ENCODE measurements at places on chromosomes 11 and 22. TPM values are rescaled to one million over a fixed set of nuclear protein-coding genes. Genes with fewer than 3 reads are reported as not detected.
A peak's percentile ranks its signal among the peaks of the same experiment; 100 is the strongest.

DNA sequence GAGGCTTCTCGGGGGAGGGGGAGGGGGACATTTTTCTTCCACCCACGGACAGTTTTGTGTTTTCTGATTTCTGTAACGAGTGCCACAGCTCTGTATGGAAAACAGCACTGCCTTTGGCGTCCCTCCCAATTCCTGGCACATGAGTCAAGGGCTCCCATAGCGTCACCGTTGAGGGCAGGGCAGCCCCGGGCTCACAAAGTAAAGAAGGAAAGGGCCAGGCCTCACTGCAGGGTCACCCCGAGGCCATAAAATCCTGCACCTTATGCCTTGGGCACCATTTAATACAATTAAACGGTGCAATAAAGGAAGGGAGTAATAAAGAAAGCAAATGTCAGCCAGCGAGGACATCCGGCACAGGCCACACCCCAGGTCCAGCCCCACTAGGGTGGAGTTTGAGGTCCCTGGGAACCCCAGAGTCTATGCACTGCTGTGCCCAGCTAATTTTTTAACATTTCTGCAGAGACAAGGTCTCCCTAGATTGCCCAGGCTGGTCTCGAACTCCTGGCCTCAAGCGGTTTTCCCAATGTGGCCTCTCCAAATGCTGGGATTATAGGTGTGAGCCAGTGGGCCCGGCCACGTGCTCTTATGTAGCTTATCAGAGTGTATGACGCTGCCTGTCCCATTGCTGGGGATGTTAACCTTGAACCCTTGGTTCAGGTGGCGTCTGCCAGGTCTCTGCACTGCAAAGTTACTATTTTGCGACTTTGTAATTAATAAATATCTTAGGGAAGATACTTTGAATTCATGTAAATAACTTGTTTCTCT is 13.6 kb upstream of the MUC2 start:
- peak; percentile 92 for ATAC-seq

DNA sequence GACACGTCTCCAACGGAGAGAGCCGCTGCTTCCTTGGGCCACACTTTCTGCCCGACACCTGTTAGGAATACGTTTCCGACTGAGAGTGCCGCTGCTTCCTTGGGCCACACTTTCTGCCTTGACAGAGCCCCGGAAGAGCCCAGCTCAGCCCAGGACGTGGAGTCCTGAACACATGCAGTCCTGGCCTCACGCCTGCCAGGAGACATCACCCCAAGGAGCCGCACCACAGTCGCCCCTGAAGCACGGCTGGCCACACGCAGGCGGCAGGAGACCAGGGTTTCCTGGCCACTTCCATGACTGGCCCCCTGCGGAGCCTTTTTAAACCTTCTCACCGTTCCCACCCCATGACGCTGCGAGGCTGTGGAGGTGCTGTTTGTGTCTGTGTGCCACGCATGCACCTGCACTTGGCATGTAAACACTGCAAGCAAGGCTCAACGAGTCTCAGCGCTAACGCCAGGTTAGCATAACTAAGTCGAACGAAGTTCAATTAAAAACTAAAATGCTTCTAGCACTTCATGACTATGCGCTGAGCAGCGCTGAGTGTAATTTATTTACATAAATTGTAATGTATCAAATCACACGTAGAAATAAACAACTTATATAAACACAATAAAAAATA is 8.8 kb downstream of the TOLLIP start:
- no peak for ATAC-seq

- ATAC-seq = no peak
These were observed 57.9 kb downstream of the DBX1 start for GRCh38 chr11:20102397-20102796.

DNA sequence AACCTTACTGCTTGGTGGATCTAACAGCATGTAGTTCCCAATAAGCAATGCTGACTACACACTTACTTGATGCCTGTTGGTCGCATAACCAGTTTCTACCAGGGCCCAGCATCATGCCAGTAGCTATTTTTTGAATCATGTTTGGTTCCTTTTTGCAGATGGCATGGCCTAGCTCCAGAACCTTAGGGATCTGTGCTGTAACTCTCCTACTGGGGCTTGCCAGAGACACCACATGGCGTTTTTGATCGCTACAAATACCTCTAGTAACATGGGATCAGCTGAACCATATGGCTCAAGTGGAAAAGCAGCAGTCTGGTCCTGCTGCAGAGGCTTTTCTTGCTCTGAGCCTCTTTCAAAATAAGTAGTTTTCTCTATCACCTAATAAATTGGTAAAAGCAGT is 654.6 kb upstream of the API5 start:
- no peak for ATAC-seq

GRCh38 chr11:90646706-90647105 is 423.9 kb upstream of the CHORDC1 start:
- no peak for ATAC-seq

GRCh38 chr11:69691463-69691862 is 12.4 kb downstream of the FGF19 start:
- ATAC-seq = peak; percentile 19

GRCh38 chr22:31659246-31659645 is 2.8 kb downstream of the PISD start:
- ATAC-seq = no peak

GRCh38 chr11:102599642-102600261 is 25.4 kb downstream of the MMP20 start:
- ATAC-seq = peak; percentile 96

DNA sequence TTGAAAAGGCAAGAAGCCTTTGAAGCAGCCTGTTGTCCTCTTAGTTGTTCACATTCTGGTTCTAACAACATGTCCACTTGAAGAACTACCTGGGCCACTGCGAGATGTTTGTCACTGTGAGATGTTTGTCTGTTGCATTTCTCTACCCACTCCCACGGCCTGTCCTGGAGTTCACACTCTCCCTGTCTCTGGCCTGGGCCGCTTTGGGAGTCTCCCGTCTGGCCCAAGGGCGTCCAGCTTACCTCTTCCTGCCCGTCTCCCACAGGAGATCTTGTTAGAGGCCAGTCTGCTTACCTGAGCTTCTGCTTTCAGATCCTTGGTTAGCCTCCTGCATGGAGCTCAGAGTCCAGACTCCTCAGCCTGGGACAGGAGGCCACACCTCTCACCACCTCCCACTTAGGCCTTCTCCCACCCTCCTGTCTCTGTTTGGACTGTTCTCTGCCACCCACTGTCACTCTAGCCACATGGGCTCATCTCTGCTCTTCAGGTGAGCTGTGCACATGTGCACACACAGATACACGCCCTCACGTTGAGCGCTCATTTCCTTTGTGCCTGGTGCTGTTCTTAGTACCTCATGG is 66.0 kb downstream of the TBC1D22A start:
- ATAC-seq = peak; percentile 7

- ATAC-seq = no peak
These were observed 63.8 kb upstream of the UCP3 start for GRCh38 chr11:74072721-74073120.

DNA sequence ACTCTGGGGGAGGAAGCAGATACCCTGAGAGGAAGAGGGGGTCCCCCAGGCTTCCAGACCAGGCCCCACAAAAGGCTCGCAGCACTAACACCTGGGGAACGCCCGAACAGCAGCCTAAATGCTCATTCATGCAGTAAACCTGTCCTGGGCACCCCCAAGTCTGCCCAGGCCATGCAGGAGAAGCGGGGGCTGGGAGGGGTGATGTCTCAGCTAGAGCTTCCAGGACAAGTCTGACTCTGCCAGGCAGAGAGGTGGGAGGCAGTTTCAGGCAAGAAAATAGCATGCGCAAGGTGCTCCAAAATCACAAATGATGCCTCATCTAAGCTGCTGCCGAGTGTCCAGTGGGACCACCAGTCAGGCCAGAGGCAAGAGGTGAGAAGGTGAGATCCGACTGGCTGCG is 14.6 kb downstream of the CABP7 start:
- no peak for ATAC-seq

DNA sequence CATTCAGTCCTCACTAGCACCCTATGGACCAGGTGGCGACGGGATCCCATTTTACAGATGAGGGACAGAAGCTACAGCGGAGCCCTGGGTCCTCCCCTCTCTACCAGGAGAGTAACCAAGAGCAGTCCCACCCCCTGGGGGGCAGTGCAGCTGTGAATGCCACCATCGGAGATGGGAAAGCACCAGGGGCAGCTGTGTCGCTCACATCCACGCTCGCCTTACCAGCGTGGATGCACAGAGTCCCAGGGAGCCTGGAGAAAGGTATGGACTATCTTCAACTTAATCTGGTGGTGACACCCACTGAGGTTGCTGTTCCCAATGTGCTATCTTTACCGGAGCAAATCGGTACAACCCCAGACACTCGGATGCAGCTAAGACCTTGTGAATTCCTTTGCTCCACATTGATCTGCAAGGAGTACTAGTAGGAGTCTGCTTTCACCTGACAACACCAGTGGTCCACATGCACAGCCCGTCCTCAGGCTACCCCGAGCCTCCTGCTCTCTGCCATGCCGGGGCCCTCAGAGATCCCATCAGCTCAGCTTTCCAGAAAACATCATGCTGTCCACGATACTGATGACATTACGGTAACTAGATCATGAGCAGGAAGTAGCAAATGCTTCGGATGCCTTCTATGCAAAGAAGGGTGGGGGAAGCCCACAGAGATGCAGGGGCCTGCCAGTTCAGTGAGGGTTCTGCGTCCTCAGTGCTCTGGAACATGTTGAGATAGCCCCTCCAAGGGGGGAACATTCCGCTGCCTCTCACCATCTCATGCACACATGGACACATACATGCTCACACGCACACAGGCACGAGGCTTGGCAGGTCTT is 126.0 kb downstream of the CTTN start:
- no peak for ATAC-seq

DNA sequence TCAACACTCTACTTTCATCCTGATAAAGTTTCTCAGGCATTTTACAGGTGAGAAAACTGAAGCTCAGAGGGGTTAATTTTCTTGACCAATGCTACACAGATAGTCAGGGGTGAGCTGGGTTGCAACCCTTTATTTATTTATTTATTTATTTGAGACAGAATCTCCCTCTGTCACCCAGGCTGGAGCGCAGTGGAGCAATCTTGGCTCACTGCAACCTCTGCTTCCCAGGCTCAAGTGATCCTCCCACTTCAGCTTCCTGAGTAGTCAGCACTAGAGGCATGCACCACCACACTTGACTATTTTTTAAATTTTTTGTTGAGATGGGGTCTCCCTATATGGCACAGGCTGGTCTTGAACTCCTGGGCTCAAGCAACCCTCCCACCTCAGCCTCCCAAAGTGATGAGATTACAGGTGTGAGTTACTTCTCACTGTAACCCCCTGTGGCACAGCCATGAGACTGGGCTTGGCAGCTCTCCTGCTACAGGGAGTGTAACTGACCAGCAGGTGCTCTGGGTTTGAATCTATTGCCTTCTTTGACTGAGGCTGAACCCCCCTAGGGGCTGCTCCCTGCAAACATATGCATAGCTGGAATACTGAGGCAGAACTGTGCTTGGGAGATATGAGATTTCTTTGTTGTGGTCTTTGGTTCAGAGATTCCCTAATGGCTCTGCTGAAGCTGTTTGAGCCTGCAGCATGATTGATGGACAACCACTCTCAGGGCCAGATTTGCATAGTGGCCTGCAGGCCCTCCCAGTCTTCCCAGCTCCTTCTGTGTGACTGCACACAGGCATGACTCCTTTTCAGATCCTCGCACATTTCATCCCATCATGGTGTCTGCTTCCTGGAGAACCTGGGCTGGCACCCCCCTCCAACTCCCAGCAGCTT is 6.1 kb downstream of the C11orf96 start:
- no peak for ATAC-seq

DNA sequence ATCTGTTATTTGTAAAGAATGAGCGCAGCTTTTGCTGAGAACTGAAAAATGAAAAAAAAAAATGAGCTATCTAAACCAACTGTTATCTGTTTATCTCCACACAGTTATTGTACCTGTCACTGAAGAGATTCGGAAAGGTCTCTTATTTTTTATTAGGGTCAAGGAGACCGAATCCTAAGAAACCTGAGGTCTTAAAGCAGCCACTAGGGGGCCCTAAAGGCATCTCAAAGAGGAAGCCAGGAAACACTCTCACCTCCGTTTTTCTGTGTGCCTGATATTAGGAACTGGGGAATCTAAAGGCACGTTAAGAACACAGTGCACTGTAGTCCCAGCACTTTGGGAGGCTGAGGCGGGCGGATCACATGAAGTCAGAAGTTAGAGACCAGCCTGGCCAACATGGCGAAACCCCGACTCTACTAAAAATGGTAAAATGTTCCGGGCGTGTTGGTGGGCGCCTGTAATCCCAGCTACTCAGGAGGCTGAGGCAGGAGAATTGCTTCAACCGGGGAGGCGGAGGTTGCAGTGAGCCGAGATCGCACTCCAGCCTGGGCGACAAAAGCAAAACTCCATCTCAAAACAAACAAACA is 3.5 kb upstream of the LARGE1 start:
- ATAC-seq = no peak

GRCh38 chr11:118060869-118061268 is 16.0 kb upstream of the TMPRSS4 start:
- ATAC-seq = peak; percentile 57

- no peak for ATAC-seq
These were observed 134.9 kb downstream of the CCDC81 start for GRCh38 chr11:86509588-86509974.

GRCh38 chr22:17098379-17098819 is 13.6 kb downstream of the IL17RA start:
- ATAC-seq = no peak

DNA sequence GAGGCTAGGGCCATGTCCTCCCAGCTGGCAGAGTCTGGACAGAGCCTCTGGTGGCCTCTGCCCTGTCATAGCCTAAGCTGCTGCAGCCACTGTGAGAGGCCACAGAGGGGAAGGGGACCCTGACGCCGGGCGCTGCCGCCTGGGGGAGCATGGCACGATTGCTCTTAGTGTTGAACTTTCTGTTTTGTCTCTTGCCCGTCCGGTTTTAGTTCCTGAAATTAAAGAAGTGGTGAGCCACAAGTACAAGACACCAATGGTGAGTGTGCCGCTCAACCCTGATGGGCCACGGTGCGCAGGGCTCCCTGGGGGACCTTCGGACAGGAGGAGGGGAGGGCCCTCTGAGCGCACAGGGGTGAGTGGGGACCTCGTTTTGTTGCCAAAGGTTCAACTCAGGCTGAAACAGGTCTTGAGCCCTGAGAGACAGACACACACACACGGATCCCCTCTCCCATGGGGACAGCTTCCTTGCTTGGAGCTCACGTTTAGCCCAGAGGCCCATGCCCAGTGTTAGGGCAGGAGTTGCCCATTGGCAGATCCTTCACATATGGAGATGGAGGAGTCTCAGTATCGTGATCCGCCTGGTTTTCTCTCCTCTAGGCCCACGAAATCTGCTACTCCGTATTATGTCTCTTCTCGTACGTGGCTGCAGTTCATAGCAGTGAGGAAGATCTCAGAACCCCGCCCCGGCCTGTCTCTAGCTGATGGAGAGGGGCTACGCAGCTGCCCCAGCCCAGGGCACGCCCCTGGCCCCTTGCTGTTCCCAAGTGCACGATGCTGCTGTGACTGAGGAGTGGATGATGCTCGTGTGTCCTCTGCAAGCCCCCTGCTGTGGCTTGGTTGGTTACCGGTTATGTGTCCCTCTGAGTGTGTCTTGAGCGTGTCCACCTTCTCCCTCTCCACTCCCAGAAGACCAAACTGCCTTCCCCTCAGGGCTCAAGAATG is 23.8 kb downstream of the MYBPC3 start:
- no peak for ATAC-seq

- ATAC-seq = no peak
These were observed 16.8 kb upstream of the MRTFA start for GRCh38 chr22:40653361-40653760.

- ATAC-seq = no peak
These were observed 166.3 kb upstream of the ZC3H12C start for GRCh38 chr11:109926941-109927340.

- ATAC-seq = no peak
These were observed 16.2 kb upstream of the CWF19L2 start for GRCh38 chr11:107473792-107474191.

Gene TSSK2
- total RNA-seq = not detected

Gene UPK3A
- not detected for total RNA-seq

Gene OR52I2
- not detected for total RNA-seq

Gene SESN3
- total RNA-seq = 30.5 TPM

Gene ARHGEF17
- total RNA-seq = 5.4 TPM

Gene PHF21B
- not detected for total RNA-seq

Gene MPZL2
- total RNA-seq = 457 TPM

Gene TMPRSS4
- total RNA-seq = 208 TPM
